ENCODE measurements at places on chromosomes 5 and 9. TPM values are rescaled to one million over a fixed set of nuclear protein-coding genes. Genes with fewer than 3 reads are reported as not detected.
A peak's percentile ranks its signal among the peaks of the same experiment; 100 is the strongest.

GRCh38 chr5:78985725-78986223 is 664 bp upstream of the ARSB start:
- H3K27me3 ChIP-seq = no peaks in the 10 kb centered on the region
- no peaks in the 10 kb centered on the region for H3K36me3 ChIP-seq
- peak overlapping the region; percentile 9 for H3K4me3 ChIP-seq
- peaks cover 4% of the 10 kb centered on the region for H3K4me1 ChIP-seq
- H3K27ac ChIP-seq = peak overlapping the region; percentile 72

DNA sequence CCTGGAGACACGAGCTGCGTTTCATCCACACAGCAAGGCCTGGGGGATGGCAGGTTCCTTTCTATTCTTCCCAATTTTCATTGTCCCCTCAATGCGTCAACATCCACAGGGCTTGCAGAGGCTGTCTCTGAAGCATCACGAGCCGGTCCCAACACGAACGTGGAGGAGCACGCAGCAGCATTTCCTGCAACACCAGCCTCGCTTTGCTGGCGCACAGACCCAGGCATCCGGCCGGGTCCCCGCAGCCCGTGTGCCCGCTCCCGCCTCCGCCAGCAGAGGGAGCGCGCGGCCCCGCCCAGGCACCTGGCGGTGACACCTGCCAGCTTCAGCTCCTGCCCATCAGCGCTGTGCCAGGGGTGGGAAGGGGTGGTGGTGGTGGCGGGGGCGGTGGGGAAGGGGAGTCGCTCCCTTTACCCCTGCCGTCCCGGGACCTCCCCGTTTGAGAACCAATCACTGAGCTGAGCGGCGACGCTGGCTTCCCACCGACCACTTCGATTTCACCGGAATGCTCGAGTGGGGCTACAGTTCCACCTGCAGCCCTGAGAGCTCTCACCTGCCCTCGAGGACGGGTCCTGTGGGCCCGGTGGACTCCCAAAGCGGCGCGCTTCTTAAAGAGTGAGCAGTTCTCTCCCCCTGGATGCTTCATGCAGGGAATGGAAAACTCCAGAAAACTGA is 464.5 kb downstream of the ICE1 start:
- no peak overlapping the region for H3K4me3 ChIP-seq
- H3K27me3 ChIP-seq = no peaks in the 10 kb centered on the region
- no peak overlapping the region for H3K27ac ChIP-seq
- H3K4me1 ChIP-seq = no peaks in the 10 kb centered on the region
- H3K36me3 ChIP-seq = no peaks in the 10 kb centered on the region
- no peak for DNase-seq

DNA sequence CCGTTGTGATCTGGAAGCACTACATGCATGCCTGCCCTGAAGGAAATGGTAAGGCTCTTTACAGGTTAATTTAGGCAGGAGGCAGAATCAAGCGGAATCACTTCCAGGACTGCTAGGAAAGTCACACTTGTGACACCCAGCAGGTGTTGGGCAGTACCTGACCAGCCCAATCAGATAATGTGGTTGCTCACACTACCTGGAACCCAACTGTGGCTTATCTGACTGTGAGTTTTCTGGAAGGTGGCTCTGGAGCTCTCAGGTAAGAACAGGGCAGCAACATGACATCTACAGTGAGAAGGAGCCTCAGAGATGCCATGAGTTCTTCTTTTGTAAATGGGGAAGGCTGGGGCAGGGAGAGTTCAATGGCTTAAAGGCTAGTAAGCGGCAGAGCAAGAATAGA is 146.4 kb downstream of the ARSB start:
- no peaks in the 10 kb centered on the region for H3K36me3 ChIP-seq
- no peaks in the 10 kb centered on the region for H3K27me3 ChIP-seq
- no peaks in the 10 kb centered on the region for H3K4me1 ChIP-seq
- no peak overlapping the region for H3K4me3 ChIP-seq
- no peak overlapping the region for H3K27ac ChIP-seq

DNA sequence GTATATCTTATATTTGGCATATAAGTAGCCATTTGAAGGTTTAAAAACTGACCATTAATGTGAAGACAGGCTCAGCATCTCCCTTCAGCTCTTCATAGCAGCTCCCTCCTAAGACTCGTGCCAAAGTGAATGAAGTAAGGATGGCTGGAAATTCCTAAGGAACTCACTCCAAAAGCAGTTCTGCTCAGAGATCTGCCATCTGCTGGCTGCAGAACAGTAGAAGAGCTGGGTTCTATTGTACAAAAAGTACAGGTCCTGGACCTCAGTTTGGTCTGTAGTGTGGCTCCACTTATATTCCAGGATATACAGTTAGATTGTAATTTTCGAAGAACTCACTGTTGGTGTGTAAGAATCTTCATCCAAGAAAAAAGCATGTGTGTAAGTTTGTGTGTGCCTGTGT is 104.9 kb upstream of the RUSC2 start:
- DNase-seq = no peak
- no peaks in the 10 kb centered on the region for H3K4me1 ChIP-seq
- H3K27ac ChIP-seq = no peak overlapping the region
- H3K4me3 ChIP-seq = no peak overlapping the region
- H3K27me3 ChIP-seq = no peaks in the 10 kb centered on the region

The GRK6 gene
- total RNA-seq = 185 TPM

The S1PR3 gene
- total RNA-seq = 0.90 TPM

All from CD8-positive, alpha-beta memory T cell (primary cell).